Activated T-helper 1 cell treated with anti-CD3 and anti-CD28 coated beads, Interleukin-12 subunit alpha, Interleukin-12 subunit beta, Interleukin-2, Interleukin-4 antibody, amounts not matched to agents 30 ng/mL and 10 ng/mL and 1 ng/mL, durations not matched to agents 14 hours and 24 hours and 36 hours (primary cell): ENCODE measurements at places on chromosomes 6 and 20. TPM values are rescaled to one million over a fixed set of nuclear protein-coding genes. Genes with fewer than 3 reads are reported as not detected.

DNA sequence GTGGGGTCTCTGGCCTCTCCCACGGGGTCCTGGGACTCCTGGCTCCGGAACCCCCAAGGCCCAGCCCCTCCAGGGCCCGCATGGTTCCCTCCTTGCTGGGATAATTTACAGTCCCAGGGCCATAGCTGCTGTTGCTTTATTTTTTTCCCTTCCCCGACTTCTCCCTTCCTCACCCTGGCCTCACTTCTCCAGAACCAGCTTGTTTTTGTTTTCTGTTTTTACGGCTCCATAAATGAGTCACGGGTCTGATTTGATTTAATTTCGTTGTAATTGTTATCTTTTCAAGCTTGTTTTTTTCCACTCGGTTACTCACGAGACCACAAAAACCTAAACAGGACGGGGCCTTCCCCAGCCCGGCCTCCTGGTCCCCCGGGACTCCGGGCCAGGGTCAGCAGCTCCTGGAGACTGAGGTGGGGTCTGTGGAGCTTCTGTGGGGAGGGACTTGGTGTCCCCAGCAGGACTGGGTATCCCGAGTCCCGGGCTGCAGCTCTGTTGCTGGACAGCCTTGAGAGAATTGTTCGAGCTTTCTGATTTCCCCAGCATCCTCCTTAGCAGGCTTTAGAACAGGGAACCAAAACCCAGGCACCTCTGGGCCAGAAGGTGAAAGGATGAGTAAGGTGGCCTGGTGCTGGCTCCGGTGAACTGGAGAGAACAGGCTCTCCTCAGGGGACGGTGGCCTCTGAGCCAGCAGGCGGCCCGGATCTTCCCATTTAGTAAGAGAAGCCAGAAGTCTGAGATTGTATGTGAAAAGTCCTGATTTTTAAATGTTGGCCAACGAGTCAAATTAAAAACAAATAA lies 94.9 kb downstream of the CEBPB start:
- DNase-seq, result no peak

DNA sequence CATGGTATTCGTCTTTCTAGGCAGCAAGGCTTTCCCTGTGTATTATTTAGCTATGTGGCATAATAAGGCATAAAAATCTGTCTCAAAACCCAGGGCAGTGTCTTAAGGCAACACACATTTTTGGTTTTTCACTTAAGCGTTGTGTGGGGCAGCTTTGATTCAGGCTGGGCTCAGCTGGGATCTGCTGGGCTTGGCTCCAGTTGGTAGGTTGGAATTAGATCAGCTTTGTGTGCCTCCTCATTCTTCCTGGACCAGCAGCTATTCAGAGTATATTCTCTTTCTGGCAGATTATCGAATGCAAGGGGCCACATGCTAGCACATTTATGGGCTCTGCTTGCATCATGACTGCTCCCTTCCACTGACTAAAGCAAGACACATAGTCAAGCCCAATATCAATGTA lies 487.9 kb downstream of the RFPL4B start:
- no peak for DNase-seq

The STMND1 gene
- not detected in 2 replicates for total RNA-seq

The LY6G6C gene
- not detected in 2 replicates for total RNA-seq

The CENPW gene
- 43.4 and 44.2 TPM in 2 replicates for total RNA-seq

The ERVFRD-1 gene
- not detected in 2 replicates for total RNA-seq

The ECT2L gene
- total RNA-seq, result not detected in 2 replicates

The ANKEF1 gene
- 0.26 and 0.32 TPM in 2 replicates for total RNA-seq

The OPRL1 gene
- 0.16 and 0.20 TPM in 2 replicates for total RNA-seq

DNA sequence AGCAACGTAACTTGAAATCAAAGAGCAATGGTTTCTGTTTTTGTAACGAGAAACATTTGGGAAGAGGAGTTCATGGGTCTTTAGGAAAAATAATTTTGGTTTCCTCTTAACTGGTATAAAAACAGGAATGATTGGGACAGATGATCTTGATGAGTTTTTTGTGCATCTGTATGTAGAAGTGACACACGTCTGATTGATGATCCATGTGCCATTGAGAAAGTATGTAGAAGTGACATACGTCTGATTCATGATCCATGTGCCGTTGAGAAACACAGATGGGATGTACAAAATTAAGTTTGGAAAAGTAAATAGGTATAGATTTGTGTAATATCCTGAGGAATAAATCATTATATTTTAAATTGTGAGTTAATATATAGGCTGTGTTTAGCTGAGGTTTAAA lies 2.1 kb downstream of the KIAA1586 start:
- no peak for DNase-seq

GRCh38 chr6:159913375-159913774 lies 22.6 kb downstream of the MAS1 start:
- no peak for DNase-seq

DNA sequence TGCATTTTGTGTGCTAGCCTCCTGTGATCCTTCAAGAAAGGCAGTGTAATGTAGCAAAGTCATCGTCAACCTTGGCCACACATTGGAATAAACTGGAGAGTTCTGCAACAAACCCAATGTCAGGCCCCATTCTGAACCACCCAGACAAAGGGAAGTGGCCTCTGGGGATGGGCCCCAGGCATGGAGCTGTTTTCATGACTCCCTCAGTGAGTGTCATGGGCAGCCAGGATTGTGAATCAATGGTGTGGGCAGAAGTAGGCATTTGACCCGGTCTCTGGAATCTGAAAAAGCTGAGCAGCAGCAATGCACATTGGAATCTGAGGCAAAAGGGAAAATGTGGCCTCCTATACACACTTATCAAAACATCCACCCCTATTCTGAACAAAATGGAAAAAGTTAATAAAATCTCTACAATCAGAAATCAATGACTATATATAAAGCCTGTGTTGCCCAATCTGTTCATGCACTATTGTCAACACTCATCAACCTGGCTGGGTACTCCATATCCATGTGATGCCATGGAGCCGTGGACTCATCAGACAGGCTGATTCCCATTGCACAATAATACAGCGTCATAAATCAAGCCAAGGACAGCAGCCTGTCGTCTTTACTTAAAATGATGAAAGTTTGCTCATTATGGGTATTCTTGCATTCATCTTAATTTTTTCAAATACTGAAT lies 134.9 kb upstream of the STMND1 start:
- DNase-seq, result no peak

The BPIFB4 gene
- not detected in 2 replicates for total RNA-seq

The PPIL6 gene
- total RNA-seq, result 0.13 and 0.29 TPM in 2 replicates

The SDCBP2 gene
- 2.2 and 2.6 TPM in 2 replicates for total RNA-seq

DNA sequence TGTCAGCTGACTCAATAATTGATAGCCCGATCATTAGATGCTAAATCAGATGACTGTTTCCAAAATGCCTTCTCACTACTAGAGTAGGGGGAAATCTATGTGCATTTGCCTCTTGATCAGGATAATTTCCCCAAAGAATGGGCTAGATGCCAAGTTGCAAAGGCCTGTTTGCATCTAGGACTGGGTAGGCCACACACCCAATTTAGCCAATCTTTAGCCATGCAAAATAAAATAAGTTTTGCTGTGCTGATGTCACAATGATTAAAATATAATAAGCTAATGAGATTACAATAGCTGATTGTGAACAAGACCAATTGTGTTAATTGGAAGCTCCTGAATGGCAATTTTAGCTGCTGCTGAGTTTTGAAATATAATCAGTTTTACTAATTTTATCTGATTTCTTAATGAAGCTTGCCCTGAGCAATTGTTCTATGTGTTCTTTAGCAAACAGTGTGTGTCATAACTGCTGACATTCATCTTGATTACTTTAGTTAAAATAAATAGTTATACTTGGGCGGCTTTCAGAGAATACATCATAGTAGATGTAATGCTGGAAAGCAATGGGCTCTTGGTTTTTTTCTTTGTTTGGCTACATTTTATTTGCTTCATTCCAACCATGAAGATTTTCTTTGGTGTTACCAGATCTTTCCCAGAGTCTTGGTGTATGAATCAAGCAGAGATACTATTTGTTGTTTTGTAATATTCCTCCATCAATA lies 973.2 kb upstream of the SLC35B3 start:
- no peak for DNase-seq

DNA sequence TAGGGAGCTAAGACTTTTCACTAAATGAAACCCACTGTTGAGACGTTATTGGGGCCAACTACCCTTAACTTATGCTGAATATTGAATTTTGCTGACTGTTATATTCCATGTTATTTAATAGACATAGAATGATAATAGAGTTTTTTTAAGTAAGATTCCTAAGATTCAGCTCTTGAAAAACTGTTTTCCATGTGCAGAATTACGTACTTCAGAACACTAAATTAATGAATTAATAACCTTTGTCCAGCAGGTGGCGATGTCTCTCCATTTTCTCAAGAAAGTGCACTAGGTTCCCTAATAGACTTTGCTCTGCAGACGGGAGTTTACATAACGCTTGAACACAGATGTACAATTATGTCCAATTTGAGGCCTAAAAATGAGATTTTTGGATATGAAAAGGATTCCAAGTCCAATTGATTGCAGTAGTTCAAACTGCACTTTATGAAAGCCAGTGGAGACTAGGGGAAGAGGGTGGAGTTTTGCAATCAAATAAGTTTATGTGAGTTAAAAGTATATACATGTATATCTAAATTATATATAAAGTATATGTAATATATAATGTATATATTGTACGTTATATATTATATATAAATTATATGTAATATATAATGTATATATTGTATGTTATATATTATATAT lies 282.1 kb downstream of the UST start:
- peak; percentile 67 for DNase-seq

DNA sequence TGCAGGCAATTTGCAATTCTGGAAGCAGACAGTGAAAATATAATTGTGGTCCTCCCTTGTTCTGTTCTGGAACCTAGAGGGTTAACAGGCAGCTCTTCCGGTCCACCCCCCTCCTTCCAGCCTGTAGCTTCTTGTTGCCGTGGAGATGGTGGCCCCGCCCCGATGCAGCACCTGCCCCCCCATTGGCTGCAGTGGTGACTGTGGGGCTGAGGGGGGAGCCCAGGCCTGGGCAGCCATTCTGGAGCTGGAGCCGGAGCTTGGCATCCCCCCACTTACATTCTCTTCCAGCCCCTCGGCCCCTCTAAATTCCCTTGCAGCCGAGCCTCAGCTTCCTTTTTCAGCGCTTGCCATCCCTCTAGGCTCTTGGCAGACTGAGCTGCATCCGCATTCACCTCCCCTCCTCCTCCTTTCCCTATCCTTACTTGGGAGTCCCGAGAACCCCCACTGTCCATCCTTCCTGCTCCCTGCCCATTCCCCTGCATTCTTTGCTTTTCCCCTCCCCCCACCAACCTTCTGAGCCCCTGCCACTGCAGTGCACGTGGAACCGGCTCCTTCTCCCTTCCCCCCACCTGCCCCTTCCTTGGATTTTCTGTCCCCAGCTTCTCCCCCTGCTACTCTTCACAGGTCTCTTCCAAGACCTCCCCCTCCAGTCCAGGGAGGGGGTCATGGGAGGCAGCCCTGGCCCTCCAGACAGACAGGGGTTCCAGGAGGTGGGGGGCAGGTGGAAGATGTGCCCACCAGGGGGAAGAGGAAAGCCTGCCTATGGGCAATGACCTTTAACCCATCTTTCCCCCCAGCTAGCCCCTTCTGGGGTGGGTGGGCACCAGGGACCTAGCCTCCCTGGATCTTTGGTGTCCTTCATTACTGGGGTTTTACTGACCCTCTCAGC lies 11.4 kb downstream of the SYNGAP1 start:
- DNase-seq, result peak; percentile 75

- no peak for DNase-seq
Measured at GRCh38 chr6:168562576-168563151, 121.7 kb downstream of the SMOC2 start.

GRCh38 chr6:83160167-83160566 lies 32.9 kb downstream of the PGM3 start:
- no peak for DNase-seq

DNA sequence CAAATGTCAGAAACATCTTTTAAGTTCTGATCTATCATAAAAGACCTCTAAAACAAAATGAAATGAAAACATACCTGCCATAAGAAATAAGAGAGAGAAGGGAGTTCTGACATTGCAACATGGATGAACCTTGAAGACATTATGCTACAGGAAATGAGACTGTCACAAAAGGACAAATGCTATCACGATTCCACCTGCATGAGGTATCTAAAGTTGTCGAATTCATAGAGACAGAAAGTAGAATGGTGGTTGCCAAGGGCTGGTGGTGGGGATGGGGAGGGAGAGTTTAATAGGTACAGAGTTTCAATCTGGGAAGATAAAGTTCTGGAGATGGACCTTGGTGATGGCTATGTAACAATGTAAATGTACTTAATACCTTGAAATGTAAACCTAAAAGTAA lies 3.3 kb downstream of the EZR start:
- DNase-seq, result no peak

DNA sequence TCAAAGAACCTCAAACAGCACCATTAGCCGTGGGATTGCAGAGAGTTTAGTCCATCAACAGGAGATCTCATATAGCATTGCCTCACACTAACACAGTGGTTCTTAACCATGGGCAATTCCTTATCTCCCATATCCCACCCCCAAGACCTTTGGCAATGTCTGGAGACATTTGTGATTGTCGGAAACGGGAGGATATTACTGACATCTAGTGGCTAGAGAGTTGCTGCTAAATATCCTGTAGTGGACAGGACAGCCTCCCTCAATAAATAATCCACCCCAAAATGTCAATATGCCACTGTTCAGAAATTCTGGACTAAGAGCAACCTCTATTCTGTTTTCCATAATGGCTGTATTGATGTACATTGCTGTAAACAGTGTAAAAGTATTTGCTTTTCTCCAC lies 210.1 kb upstream of the CCN2 start:
- DNase-seq, result no peak

DNA sequence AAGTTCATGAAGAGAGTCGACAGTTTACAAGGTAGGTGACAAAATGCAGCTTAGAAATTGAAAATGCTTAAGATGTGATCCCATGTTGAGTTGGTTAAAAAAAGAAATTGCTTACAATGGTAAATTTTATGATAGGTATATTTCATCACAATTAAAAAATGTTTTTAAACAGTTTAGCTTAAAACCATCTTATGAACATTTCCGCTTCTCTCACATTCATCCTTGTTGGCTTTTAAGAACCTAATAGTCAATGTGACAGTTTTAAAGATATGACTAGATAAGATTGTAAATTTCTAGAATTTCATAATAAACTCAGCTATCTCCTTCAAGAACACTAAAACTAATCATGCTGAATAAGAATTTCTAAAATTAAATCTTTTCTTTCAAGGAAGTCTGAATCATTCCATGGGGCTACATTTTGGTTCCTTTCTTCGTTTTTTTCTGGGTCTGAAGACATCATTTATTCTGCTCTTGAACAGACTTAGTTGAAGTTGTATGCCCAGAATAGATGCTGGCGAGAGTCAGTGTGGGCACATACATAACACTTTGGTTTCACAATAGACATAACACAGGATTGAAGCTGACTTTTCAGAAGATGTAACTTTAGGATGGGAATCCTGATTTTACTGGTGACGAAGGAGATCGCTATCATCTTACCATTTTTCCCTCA lies 35.9 kb upstream of the LTV1 start:
- DNase-seq, result no peak

DNA sequence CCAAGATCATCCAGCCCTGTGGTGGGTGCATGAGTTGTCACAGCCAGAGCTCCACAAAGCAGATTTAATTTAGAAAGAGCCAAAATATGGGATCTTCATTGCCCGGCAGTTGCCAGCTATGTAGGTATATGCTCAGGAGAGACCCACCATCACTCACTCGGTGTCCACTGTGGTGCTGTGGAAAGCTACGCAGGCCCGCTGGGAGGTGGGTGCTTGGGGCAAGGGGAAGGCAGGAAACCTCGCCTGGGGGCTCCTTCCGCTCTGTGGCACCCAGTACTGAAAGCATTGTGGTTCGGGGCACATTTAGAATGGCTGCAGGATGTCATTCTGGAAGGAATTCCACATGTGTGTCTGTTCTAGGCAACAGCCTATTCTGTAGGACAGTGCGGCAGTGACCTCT lies 259.9 kb downstream of the TAF4 start:
- DNase-seq, result no peak

The TMC2 gene
- not detected in 2 replicates for total RNA-seq
